Stimulated activated CD4-positive, alpha-beta T cell treated with anti-CD3 and anti-CD28 coated beads, Interleukin-12 subunit alpha, Interleukin-12 subunit beta, amount 100 ng/mL, for 48 hours (primary cell): ENCODE measurements at places on chromosomes 3 and 15.
A peak's percentile ranks its signal among the peaks of the same experiment; 100 is the strongest.

- DNase-seq: no peak
Observed at GRCh38 chr3:156620260-156620659, 54.1 kb upstream of the TIPARP start.

- DNase-seq: no peak
Observed at GRCh38 chr15:37536967-37537605, 397.4 kb upstream of the TMCO5A start.

- DNase-seq: no peak
Observed at GRCh38 chr3:106963442-106963841, 413.8 kb upstream of the CCDC54 start.

- no peak for DNase-seq
Observed at GRCh38 chr3:164155400-164155799, 922.9 kb downstream of the SI start.

- DNase-seq: no peak
Observed at GRCh38 chr3:71384837-71385716, 198.5 kb downstream of the FOXP1 start.

DNA sequence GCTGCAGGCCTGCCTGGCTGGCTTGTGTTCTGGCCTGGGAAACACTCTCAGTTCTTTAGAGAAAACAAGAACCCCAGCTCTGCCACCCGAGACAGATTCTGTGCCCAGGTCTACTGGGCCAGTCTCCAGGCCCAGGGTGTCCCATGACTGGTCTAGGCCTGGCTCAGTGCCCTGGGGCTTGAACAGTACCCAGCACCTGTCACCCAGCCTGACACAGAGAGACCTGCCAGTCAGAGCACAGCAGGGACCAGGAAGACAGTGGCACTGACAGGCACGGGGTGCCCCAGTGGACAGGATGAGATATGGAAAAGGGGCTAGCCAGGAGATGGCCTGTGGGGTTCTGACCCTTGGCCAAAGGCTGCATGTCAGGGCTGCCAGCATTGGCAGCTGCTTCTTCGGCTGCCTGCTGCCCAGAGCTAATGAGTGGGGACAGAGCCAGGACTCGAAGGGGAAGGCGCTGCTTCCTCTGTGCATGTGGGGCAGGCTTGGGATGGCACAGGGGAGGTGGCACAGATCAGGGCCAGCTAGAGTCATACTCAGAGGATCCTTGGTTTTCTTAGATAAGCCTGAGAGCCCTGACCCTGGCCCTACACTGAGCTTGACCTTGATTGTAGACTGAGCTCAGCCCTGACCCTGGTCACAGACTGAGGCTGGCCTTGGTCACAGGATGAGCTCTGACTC lies 15.1 kb downstream of the CCDC33 start:
- no peak for DNase-seq

- no peak for DNase-seq
Observed at GRCh38 chr15:96285729-96286254, 44.7 kb upstream of the NR2F2 start.

DNA sequence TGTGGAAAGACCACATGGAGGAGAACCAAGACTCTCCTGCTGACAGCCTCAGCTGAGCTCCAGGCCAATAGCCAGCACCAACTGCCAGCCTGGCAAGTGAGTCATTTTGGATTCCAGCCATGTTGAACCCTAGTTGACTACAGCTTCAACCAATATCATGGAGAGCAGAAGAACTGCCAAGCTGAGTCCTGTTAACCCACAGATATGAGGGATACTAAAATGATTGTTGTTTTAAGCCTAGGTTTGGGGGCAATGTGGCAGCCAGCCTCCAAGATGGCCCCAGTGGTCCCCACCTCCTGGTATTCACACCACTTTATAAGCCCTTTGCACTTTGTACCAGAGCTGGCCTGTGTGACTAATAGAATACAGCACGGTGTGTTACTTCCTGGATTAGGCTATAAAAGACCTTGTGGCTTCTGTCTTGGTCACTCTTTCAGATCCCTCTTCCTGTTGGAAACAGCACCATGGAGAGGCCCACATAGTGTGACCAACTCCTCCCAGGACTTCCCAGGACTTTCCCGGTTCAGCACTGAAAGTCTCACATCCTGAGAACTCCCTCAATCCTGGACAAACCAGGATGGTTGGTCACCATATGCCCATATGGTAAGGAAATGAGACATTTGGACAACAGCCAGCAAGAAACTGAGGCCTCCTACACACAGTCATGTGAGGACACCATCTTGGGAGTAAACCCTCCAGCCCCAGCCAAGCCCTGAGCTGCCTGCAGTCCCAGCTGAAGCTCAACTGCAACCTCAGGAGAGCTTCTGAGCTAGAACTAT lies 32.4 kb upstream of the CDV3 start:
- no peak for DNase-seq

DNA sequence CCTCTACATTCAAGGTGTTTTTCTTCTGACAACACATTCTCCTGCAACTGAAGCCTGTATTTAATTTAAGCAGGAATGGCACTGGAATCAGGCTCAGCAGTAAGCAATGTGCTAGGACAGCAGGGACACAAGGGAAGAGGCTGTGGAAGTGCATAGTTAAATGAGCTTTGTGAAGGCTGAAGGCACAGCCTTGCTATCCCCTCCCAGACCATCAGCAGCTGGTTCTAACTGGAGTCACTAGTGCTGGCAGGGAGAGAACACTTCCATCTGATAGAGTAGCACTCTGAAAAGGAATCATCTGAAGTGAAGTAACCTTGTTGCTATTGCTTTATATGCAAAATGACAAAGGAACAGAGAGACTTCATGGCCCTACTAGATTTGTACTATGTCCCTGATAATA lies 14.7 kb downstream of the UQCC5 start:
- DNase-seq: no peak

- no peak for DNase-seq
Observed at GRCh38 chr15:63945838-63946298, 100.4 kb downstream of the DAPK2 start.

GRCh38 chr3:100029689-100030088 lies 84.6 kb downstream of the FILIP1L start:
- no peak for DNase-seq

DNA sequence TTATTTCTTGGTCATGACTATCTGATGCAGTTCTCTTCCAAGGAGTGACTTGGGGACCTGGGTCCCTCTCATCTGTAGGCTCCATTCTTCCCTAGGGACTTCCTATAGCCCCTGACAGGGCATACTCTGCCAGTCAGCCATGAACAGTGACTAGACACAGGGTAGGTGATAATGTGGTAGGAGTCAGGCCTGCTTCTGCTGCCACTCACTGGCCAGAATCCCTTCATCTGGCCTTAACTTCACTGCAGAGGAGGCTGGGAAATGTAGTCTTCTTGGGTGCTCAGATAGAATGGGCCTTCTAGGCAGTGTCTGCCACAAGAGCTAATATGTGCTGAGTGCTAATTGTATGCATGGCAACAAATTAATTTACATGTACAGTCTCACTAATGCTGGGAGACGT lies 84.5 kb downstream of the CACNA2D3 start:
- no peak for DNase-seq

- no peak for DNase-seq
Observed at GRCh38 chr3:150761831-150762661, 923 bp downstream of the SIAH2 start.

DNA sequence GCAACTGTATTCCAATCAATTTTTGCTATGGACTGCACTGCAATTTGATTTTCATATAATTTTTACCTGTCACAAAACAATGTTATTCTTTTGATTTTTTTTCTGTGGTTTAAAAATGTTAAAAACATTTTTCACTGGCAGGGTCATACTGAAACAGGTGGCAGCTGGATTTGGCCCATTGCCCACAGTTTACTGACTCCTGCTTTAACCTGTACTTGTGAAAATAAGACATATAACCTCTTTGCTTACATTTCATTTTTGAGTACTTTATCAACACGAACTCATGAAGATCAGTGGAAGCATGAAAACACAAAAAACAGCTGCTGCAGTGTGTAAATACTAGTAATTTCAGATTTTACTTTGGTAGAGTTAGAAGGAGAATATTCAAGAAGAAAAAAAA lies 313.1 kb downstream of the WDR72 start:
- DNase-seq: no peak

GRCh38 chr3:96915445-96915844 lies 101.1 kb downstream of the EPHA6 start:
- no peak for DNase-seq

- no peak for DNase-seq
Observed at GRCh38 chr3:14847613-14848541, 29.1 kb downstream of the FGD5 start.

DNA sequence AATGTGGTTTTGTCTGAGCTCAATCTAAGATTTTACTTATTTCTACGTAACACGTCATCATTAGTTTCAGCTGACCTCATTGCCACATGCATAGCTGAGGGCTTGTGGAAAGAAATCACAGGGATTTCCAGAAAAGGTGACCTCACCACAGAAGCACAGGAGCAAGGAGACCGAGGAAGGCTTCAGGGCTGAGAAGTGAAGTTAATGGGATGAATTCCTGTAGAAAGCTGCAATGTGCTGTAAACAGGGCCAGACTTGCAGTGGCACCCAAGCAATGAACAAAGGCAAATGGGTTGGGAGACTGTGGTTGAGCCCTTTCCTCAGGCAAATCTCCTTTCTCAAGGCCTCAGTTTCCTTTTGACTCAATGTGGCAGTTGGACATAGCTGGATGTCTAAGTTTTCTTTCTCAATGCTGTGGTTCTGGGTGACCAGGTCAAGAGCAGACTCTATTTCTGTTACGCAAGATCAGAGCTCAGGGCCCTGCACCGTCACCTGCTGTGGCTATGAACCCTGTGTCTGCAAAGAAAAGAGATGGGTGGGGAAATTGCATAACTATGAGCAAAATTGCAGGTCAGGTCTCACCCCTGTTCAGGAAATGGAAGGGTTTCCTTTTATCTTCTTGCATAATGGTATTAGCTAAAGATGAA lies 252.2 kb upstream of the TBL1XR1 start:
- DNase-seq: no peak

DNA sequence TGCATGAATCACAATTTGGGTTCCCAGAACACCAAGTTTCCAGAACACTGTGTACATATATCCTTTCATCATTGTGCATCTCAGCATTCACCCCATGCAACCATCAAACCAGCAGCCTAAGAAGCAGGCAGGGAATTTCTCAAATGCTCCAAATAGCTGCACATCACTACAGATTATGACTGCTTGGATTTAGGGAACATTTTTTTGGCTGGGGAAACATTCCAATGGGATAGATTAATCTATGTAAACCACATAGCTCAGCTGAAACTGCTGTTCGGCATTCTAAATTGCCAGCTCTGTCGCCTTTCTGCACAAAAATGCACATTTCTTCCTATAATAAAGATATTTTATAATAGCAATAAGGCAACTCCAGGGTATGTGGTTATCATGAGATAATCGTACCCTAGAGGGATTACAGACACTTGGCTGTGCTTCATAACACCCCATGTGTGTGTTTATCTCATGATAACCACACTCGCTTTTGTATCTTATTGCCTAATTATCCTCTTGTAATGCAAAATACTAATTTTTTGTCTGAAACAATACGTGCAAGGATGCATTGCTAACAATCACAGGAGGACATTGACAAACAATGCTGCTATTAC lies 483.7 kb upstream of the DPH6 start:
- DNase-seq: no peak

DNA sequence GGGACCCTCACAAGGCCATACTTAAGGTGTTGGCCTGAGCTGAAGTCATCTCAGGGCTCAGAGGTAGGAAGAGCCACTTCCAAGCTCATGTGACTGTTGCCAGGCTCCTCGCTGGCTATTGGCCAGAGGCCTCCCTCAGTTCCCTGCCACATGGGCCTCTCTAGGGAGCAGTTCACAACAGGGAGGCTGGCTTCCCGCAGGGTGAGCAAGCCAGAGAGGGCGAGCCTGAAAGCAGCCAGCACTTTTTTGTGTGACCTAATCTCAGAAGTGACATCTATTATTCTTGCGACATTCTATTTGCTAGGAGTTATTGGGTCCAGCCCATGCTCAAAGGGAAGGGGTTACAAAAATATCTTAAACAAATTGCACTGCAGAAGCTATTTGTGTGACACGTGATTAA lies 201.4 kb downstream of the SSR3 start:
- no peak for DNase-seq

GRCh38 chr15:69606921-69607500 lies 154.4 kb downstream of the RPLP1 start:
- no peak for DNase-seq

- no peak for DNase-seq
Observed at GRCh38 chr3:159131376-159131775, 329.5 kb downstream of the MFSD1 start.

GRCh38 chr3:44442596-44443309 lies 34.7 kb downstream of the ZNF445 start:
- peak; percentile 7 for DNase-seq

DNA sequence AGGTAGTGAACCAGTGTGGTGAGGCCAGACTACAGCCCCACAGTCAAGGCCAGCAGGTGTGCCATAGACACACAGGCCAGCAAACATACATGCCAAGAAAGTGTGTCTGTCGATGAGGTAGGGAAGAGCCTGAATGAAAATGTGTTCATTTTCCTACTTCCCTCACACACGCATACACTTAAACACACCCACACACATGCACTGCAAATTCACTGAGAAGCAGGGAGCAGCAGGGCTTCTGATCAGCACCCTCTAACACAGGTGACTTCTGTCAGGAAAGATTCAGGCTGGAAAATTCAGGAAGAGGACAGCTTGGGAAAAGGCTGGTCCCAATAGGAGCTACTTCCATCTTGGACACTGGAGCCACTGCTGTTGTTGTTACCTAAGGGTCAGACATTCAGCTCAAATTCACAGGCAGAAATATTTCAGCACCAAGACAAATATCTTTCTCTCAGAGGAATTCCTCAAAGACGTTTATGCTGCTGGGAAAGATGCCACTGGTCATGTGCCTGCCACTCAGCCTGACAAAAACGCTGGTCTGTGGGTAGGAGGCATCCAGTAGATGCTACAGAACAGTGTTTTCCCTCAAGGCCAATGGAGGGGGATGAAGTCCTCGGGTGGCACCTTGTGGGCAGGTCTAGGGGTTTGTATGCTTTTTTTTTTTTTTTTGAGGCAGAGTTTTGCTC lies 40.9 kb upstream of the LARS2 start:
- DNase-seq: no peak

GRCh38 chr3:119148493-119149180 lies 2.7 kb downstream of the TEX55 start:
- DNase-seq: no peak

DNA sequence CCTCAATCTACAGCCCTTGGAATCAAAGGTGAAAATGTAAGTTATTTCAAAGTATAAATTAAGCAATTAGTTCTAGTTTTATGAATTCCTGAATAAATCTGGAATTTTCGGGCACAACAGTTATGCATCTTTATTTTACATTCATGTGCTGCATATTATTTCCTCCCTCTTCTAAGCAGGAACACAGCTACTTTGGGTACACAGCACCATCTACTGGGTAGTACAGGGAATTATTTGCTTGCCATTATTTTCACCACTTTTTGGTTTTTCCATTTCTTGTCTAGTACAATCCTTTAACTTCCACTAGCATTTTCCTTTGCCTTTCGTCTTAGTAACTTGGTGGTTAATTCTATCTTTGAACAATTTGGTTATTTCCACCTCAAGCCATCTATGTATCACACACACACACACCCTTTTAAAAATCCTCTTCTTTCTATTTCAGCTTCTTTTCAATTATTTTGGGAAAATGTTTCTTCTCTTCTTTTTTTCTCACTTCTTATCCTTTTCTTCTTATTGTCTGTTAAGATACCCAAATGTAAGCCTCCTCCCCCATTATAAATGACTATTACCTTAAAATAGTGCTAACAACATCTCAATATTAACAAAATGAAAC lies 451.0 kb downstream of the MFSD1 start:
- DNase-seq: no peak
